ENCODE measurements at places on chromosomes 3 and 15. TPM values are rescaled to one million over a fixed set of nuclear protein-coding genes. Genes with fewer than 3 reads are reported as not detected.

DNA sequence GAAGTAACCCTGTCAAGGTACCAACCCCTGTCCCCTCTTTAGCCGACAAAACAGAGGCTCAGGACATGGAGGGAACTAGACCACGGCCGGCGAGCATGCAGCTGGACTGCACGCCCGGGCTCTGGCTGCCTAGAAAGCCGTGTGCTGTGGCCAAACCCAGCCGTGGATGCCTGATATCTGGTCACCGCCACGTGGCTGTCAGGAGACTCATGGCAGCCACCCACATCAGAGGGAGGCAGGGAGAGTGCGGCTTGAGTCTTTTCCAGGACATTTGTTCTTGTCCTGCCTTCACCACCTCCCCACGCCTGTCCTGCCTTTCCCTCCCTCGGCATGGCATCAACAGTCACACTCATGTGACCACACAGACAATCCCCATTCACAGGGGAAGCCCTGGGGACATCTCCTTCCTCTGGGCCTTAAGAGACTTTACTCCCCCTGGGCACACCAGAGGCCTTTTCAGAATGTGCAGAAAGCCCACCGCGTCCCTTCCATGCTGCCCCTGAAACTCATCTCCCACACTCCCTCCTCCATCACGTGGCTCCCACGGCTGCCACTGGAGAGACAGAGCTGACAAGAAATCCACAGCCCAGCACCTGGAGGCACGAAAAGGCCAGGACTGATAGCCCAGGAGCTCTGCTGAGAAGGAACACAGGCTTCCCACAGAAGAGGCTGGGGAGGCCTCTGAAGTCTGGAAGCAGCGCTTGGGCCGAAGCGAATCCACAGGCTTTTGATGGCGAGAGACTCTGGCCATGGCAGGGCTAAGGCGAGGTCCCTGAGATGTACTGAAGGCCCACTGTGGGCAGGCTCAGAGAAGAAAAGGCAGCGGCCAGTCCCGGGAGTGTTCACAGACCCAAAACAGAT is 71.2 kb upstream of the IQSEC1 start:
- H3K4me3 ChIP-seq, result no peak overlapping the region
- no peaks in the 10 kb centered on the region for H3K27me3 ChIP-seq
- no peaks in the 10 kb centered on the region for H3K36me3 ChIP-seq
- H3K4me1 ChIP-seq, result no peaks in the 10 kb centered on the region

DNA sequence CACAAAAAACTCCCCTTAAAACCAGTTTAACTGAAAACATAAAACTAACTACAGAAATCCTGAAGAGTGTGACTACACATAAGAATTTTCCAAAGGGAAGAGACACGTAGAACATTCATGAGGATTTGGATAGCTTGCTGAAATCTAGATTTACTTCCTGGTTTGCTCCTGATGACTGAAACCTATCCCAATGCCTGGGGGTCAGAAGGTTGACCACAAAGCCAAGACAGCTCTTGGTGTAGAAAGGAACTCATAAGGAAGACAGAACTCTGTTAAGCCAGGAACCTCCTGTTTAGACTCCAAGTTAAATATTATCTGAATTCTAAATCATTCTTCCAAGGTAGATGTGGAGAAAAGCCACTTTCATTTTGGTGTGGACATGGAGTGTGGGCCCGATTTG is 92.8 kb downstream of the TFG start:
- no peak overlapping the region for H3K4me3 ChIP-seq
- H3K4me1 ChIP-seq, result no peaks in the 10 kb centered on the region
- no peak for DNase-seq
- no peak overlapping the region for H3K27ac ChIP-seq
- H3K27me3 ChIP-seq, result no peaks in the 10 kb centered on the region
- H3K36me3 ChIP-seq, result no peaks in the 10 kb centered on the region

Gene FOXP1
- total RNA-seq, result 137 TPM

DNA sequence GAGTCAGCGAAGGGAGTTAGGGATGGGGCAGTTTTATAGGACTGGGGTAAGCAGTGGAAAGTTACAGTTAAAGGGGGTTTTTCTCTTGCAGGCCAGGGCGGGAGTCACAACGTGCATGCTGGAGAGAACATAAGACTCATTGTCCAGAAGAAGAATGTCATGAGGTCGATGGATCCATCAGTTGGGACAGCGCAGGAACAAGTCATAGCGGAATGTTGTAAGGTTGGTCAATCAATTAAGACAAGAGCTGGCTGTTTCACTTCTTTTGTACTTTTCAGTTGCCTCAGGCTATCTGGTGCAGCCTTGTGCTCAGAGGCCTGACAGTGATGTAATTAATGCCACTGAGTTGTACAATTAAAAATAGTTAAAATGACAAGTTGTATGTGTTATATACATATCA is 165.6 kb downstream of the OCA2 start:
- DNase-seq, result no peak
- no peaks in the 10 kb centered on the region for H3K36me3 ChIP-seq
- H3K27ac ChIP-seq, result no peak overlapping the region
- no peaks in the 10 kb centered on the region for H3K4me1 ChIP-seq
- H3K27me3 ChIP-seq, result no peaks in the 10 kb centered on the region

- H3K36me3 ChIP-seq, result no peaks in the 10 kb centered on the region
- DNase-seq, result no peak
- H3K27ac ChIP-seq, result no peak overlapping the region
- H3K4me3 ChIP-seq, result no peak overlapping the region
- no peaks in the 10 kb centered on the region for H3K4me1 ChIP-seq
- H3K27me3 ChIP-seq, result no peaks in the 10 kb centered on the region
Measured at GRCh38 chr3:133426721-133427120, 26.9 kb downstream of the BFSP2 start.

DNA sequence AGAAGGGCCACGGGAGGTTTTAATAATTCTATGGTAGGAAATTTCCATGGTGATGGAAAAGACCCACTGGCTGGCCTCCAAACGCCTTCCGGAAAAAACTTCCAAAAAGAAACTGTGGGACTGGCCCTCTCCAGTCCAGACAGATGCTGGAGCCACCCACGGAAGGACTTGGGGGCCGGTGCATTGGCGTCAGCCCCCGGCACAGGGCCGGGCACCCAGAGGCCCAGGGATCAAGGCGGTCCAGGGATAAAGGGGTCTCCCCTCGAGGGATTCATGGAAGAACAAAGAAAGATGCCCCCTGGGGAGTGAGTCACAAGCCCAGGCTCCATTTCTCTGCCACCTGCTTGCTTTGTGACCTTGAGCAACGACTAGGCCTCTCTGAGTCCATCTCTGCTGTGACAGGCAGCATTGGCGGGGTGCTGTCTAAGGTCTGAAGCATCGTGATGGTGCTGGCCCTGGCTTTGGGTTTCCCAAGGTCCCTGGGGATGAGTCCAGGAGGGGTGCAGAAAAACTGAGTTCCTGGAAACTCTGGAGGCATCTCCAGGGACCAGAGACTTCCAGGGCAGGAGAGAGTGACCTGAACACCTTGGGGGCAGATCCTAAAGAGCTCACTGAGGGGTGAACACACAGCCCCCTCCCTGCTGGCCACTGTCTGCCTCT is 21.6 kb downstream of the ATP2B2 start:
- no peak overlapping the region for H3K27ac ChIP-seq
- no peak overlapping the region for H3K4me3 ChIP-seq
- no peaks in the 10 kb centered on the region for H3K27me3 ChIP-seq
- H3K36me3 ChIP-seq, result no peaks in the 10 kb centered on the region
- no peak for DNase-seq

DNA sequence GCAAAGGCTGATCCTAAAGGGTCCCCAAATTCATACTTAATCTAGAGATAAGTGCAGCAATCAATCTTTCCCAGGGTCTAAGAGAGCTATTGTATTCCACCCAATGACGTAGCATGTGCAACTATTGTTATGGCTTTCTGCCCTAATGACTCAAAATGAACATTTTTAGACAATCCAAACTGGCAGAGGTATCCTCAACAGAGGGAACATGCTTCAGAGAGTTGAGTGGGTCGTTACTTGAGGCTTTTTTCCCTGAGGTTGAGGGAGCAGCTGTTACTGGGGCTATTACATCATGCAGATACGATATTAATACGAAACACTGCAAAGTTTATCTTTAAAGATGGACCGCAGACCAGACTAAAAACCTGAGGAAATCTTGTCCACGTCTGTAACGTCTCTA is 278.3 kb upstream of the WNT5A start:
- no peak overlapping the region for H3K27ac ChIP-seq
- H3K4me1 ChIP-seq, result no peaks in the 10 kb centered on the region
- DNase-seq, result no peak
- no peak overlapping the region for H3K4me3 ChIP-seq
- H3K36me3 ChIP-seq, result no peaks in the 10 kb centered on the region
- H3K27me3 ChIP-seq, result no peaks in the 10 kb centered on the region

DNA sequence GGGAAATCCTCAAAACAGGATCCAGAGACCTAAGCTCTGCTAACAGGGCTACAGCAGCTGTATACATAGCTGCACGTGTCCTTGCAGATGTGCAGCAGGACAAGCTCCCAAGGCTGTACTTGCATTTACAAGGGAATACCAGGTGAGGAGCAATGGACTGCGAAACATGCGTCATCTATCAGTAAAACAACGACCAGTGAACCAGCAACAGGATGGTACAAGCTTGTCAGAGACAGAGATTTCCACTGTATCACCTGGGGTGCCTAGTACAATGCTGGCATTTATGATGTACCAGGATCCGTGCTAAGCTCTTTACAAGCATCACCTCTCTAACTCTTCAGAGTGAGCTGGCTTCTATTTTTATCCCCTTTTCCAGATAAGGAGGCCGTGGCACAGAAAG is 227.3 kb downstream of the FOXP1 start:
- no peak for DNase-seq
- no peaks in the 10 kb centered on the region for H3K27me3 ChIP-seq
- no peak overlapping the region for H3K27ac ChIP-seq
- no peaks in the 10 kb centered on the region for H3K4me1 ChIP-seq
- H3K36me3 ChIP-seq, result no peaks in the 10 kb centered on the region

DNA sequence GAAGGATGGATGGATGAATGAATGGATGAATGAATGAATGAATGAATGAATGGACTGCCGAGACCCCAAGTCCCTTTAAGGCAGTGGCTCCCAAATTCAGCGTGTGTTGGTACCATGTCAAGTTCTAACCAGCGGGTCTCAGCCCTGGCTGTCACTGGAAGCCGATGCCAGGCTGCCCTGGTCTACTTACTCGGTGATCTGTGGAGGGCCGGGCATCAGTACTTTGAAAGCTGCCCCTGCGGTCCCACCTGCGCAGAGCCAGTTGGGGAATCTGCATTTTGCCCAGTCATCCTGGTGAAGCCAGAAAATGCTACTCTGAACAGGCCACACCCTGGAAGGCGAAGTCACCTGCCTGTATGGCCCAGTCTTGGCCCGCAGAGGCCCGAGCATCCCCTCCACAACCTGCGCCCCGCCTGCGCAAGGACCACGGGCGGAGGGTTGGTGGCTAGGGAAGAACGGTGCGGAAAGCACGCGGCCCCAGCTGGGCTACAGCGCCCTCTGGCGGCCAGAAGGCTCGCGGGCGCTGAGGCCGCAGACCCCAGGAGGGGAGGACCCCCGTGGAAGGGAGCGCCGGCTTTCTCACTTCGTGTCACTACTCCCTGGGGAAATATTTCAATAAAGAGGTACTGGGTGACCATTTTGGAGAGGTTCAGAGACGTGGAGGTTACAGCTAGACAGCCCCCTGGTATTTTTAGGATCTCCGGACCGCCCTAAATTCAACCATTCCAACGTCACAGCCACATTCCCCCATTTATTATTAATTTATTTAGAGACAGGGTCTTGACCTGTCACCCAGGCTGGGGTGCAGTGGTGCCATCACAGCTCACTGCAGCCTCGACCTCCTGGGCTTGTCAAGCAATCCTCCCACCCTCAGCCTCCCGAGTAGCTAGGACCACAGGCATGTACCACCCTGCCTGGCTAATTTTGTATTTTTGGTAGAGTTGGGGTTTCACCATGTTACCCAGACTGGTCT is 34.9 kb downstream of the PRKCD start:
- no peaks in the 10 kb centered on the region for H3K4me1 ChIP-seq
- no peak overlapping the region for H3K27ac ChIP-seq
- H3K4me3 ChIP-seq, result no peak overlapping the region
- H3K36me3 ChIP-seq, result no peaks in the 10 kb centered on the region
- H3K27me3 ChIP-seq, result no peaks in the 10 kb centered on the region

- no peaks in the 10 kb centered on the region for H3K36me3 ChIP-seq
- no peak overlapping the region for H3K27ac ChIP-seq
- H3K4me3 ChIP-seq, result no peak overlapping the region
- no peaks in the 10 kb centered on the region for H3K27me3 ChIP-seq
- H3K4me1 ChIP-seq, result no peaks in the 10 kb centered on the region
Measured at GRCh38 chr3:169245631-169246030, 417.9 kb downstream of the MECOM start.

Gene SLC12A1
- total RNA-seq, result not detected

DNA sequence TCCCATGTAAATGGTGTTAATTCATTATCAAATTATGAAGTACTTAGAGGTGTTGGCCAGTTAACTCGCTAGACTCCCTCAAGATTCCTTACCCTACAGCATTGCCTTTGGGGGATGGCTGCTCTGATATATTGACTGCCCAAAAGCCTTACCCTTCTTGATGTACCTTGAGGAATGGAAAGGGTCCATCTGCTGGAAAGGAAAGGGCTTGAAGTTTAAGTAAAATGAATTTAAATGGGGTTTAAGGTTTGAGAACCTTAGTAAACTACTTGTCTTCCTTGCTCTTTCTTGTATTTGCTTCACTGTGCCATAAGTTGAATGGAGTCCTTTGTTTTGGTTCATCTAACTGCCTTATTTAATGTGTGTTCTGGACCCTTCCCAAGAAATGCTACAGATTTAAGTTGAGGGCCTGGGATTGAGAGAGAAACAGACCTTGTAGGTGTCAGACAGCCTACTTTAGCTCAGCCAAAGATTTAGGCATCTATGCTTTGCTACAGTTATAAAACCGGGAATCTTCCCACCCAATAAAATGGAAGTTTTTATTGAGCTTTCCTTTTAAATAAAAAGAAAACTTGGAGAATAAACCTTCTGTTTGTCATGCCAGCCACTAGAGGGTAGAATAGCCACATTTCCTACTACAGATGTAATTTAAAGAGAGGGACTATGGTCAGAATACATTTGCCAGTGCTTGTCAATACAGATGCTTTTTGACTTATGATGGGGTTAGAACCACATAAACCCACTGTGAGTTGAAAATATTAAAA is 25.3 kb downstream of the CMSS1 start:
- H3K4me3 ChIP-seq, result no peak overlapping the region
- peak overlapping the region; percentile 87 for H3K27ac ChIP-seq
- no peaks in the 10 kb centered on the region for H3K27me3 ChIP-seq
- peaks cover 5% of the 10 kb centered on the region for H3K4me1 ChIP-seq
- no peaks in the 10 kb centered on the region for H3K36me3 ChIP-seq

DNA sequence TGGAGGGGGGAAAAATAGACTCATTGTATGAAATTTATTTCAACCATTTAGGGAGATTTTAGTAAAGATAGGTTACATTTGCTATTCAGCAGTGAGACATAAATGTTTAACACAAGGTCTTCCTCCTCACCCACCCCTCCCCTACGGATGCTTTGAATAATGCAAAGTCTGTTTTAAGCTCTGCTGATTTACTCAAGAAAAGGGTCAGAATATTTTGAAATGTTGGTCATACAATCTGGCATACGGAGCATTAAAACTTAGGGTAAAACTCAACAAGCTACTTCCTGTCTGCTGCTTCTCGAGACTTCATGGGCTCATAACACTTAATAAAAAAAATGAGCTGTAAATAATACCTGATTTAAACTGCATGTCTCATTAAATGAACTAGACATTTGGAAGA is 156.3 kb downstream of the WNT5A start:
- H3K27ac ChIP-seq, result peak overlapping the region; percentile 70
- H3K27me3 ChIP-seq, result no peaks in the 10 kb centered on the region
- H3K36me3 ChIP-seq, result no peaks in the 10 kb centered on the region
- no peak overlapping the region for H3K4me3 ChIP-seq
- H3K4me1 ChIP-seq, result peaks cover 4% of the 10 kb centered on the region

- no peaks in the 10 kb centered on the region for H3K27me3 ChIP-seq
- H3K36me3 ChIP-seq, result no peaks in the 10 kb centered on the region
- no peak for DNase-seq
- no peak overlapping the region for H3K27ac ChIP-seq
- H3K4me3 ChIP-seq, result no peak overlapping the region
Measured at GRCh38 chr3:38119821-38120692, 16.9 kb downstream of the ACAA1 start.

Gene GOLGA8M
- 5.1 TPM for total RNA-seq

Measured in uterus (tissue), 4 donors.